GM23248 (cell line): ENCODE measurements at places on chromosomes 7 and 10. TPM values are rescaled to one million over a fixed set of nuclear protein-coding genes. Genes with fewer than 3 reads are reported as not detected.

- no peaks in the 10 kb centered on the region for H3K27me3 ChIP-seq
- H3K36me3 ChIP-seq: no peaks in the 10 kb centered on the region
- peak overlapping the region; percentile 98 for H3K27ac ChIP-seq
- peak; percentile 95 for DNase-seq
- H3K4me3 ChIP-seq: peak overlapping the region; percentile 46
- peaks cover 44% of the 10 kb centered on the region for H3K4me1 ChIP-seq
These were observed 370.0 kb upstream of the IGFBP3 start for GRCh38 chr7:46291050-46291438.

- no peak for DNase-seq
- H3K4me1 ChIP-seq: no peaks in the 10 kb centered on the region
- H3K4me3 ChIP-seq: no peak overlapping the region
- H3K36me3 ChIP-seq: no peaks in the 10 kb centered on the region
These were observed 391.9 kb upstream of the NPVF start for GRCh38 chr7:25619963-25620799.

DNA sequence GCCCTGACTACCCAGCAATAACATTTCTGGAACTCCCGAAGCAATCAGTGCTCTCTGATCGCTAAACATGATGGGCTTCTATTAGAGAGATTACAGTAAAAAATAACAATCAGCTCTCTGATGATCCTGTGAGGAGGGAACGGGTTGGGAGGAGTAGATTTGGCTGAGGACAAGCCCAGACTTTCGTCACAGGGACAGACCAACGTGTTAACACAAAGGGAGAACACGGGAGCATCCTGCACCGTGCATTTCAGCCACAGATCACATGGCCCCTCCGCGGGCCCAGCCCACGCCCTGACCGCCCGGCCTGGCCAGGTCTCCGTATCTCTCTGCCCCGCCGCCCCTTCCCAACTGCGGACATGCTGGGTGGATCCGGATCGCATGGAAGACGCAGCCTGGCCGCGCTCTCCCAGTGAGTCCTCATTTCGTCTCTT, 95.0 kb upstream of the AGBL3 start:
- peaks cover 15% of the 10 kb centered on the region; the same call in 1 of the 2 replicates for H3K36me3 ChIP-seq
- H3K27me3 ChIP-seq: no peaks in the 10 kb centered on the region
- peak; percentile 93 for DNase-seq
- H3K27ac ChIP-seq: peak overlapping the region; percentile 75

- H3K4me1 ChIP-seq: no peaks in the 10 kb centered on the region
- no peak overlapping the region for H3K4me3 ChIP-seq
- DNase-seq: no peak
- no peak overlapping the region for H3K27ac ChIP-seq
- H3K27me3 ChIP-seq: no peaks in the 10 kb centered on the region
These were observed 160.6 kb upstream of the SHH start for GRCh38 chr7:155972651-155973390.

DNA sequence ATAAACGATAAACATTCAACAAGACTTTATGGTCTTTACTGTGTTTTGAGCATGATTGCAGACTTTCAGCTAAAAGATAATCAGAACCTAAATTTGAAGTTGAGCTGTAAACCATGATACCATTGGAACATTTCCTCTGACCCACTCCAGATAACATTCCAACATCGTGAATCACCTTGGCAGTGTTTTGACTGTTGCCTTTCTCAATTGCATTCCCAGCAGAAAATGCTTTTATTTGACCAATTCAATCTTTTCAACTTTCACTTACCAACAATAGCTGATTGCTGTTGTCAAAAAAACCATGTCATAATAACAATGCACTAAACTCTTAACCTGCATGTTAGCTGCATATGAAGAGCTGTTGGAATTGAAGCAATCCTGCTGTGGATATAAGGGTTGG, 165.5 kb downstream of the MDFIC start:
- peaks cover 16% of the 10 kb centered on the region for H3K4me1 ChIP-seq
- H3K27me3 ChIP-seq: no peaks in the 10 kb centered on the region
- DNase-seq: peak; percentile 79
- no peak overlapping the region for H3K27ac ChIP-seq

GRCh38 chr7:30133736-30134610, 813 bp upstream of the MTURN start:
- H3K27ac ChIP-seq: peak overlapping the region; percentile 82
- H3K4me3 ChIP-seq: peak overlapping the region; percentile 91
- H3K27me3 ChIP-seq: no peaks in the 10 kb centered on the region
- H3K4me1 ChIP-seq: no peaks in the 10 kb centered on the region; the same call in 1 of the 2 replicates
- no peak for DNase-seq

DNA sequence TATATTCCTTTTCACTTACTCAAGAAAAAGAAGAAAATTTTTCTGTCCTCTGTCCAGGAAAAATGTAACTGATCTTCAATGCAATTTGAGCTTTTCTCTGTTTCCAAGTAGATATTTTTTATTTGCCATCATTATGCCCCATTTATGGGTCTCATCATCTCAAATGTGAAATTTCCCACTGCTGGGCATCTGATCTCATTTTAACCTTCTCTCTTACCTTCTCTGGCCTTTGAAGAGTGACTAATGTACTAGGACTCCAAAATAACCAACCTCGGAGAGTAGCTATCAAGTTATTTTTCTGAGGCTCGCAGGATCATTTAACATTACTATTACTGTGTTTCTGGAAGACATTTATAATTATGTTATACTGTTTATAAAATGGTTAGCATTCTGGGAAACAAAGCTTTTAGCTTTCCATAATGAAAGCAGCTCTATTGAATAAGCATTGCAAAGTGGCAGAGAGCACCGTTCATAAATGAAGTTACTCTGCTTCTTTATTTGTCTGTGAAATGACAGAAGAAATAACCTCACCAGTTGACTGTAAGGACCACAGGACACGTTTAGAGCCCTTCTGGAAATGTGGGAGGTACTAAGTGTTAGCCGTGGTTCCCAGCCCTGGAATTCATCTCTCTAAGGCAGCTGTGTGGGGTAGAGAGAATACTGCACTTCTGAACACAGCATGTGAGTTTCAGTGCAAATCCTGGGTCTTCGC, 33.3 kb upstream of the NMT2 start:
- no peaks in the 10 kb centered on the region for H3K27me3 ChIP-seq
- H3K4me1 ChIP-seq: peaks cover 51% of the 10 kb centered on the region
- H3K36me3 ChIP-seq: no peaks in the 10 kb centered on the region
- DNase-seq: peak; percentile 62
- peak overlapping the region; percentile 50 for H3K27ac ChIP-seq
- H3K4me3 ChIP-seq: peak overlapping the region; percentile 22

DNA sequence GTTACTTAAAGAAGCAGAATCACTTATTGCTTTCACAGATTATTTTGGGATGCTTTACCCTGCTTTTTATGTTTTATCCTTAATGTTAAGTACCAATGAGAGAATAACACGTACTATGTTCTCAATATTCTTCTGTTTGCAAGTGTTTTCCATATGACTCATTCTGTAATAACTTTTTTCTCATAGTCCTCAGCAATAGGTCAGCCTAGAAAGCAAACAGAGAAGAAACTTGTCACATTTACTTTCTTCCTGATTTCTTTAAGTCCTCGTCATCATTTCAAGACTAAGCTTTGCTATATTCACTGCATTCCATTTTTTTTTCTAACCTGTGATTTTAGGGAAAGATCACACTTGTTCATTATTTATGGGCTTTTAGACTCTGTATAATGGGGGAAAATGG, 6.8 kb upstream of the AGR2 start:
- peak; percentile 57 for DNase-seq
- H3K27me3 ChIP-seq: no peaks in the 10 kb centered on the region
- peaks cover 7% of the 10 kb centered on the region for H3K4me1 ChIP-seq
- no peak overlapping the region for H3K4me3 ChIP-seq
- 0 out of 2 replicates have a peak overlapping the region, but pooled peaks have one; percentile 2 for H3K27ac ChIP-seq

DNA sequence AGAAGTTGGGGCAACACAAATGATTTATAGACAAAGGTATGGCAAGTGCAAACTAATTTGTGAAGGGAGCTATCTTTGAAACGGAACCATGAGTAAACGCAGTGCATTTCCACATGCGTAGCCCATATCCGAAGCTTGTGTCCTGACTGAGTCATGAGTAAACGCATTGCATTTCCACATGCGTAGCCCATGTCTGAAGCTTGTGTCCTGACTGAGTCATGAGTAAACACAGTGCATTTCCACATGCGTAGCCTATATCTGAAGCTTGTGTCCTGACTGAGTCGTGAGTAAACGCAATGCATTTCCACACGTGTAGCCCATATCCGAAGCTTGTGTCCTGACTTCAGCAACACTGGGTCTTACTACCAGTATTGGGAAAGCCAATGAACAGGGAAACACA, 95.0 kb downstream of the CELF2 start:
- no peak for DNase-seq
- no peaks in the 10 kb centered on the region for H3K27me3 ChIP-seq

DNA sequence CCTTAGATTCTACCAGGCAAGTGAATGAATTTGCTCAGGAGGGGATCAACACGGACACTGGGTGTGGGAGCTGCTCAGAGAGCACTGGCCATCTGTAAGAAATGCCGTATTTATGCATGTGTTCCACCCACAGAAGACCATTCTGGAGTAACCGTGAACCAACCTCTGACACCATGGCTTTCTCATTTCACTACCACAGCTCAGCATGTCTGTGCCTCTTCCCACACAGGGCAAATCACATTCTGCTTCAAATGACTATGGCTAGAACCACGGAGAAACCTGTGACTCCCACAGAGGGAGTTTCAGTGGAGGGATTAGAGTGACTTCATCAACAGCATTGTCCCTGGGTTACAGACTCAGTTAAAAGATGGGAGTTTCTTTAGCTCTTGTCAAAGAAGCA, 893.4 kb downstream of the XPNPEP1 start:
- peak; percentile 4 for DNase-seq
- no peak overlapping the region for H3K27ac ChIP-seq
- no peaks in the 10 kb centered on the region; the same call in 1 of the 2 replicates for H3K27me3 ChIP-seq

The ACTR3C gene
- total RNA-seq: not detected in 2 replicates

The KAZALD1 gene
- 42.6 and 62.6 TPM in 2 replicates for total RNA-seq

The CALHM3 gene
- total RNA-seq: not detected in 2 replicates

The PAX2 gene
- not detected in 2 replicates for total RNA-seq

The SEMA3C gene
- 612 and 756 TPM in 2 replicates for total RNA-seq
